Right lung (tissue), 10 donors: ENCODE measurements at places on chromosomes 16 and 17. TPM values are rescaled to one million over a fixed set of nuclear protein-coding genes. Genes with fewer than 3 reads are reported as not detected.

- DNase-seq = no peak
Observed at GRCh38 chr16:22692034-22692433, 121.9 kb upstream of the HS3ST2 start.

- DNase-seq = no peak
Observed at GRCh38 chr17:59367657-59368045, 36.2 kb downstream of the YPEL2 start.

DNA sequence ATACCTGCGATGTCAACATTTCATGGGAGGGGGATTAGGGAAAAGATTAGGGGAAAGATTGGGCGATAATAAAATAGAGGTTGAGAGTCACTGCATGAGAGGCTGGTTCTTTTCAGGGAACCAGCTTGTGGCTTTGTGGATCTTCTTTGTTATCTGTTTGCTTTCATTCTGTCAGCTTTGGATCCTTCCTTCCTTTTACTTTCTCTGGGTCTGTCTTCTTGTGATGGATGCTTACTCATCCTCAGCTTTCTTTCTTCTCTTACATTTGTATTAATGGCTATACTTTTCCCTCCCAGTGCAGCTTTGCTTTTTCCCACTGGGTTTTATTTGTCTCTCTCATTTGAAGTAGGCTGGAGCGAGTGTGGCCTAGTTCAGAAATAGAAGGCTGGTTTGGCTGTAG lies 47.1 kb downstream of the RPTOR start:
- no peak for DNase-seq

GRCh38 chr16:80150978-80151721 lies 389.6 kb upstream of the DYNLRB2 start:
- no peak for DNase-seq

DNA sequence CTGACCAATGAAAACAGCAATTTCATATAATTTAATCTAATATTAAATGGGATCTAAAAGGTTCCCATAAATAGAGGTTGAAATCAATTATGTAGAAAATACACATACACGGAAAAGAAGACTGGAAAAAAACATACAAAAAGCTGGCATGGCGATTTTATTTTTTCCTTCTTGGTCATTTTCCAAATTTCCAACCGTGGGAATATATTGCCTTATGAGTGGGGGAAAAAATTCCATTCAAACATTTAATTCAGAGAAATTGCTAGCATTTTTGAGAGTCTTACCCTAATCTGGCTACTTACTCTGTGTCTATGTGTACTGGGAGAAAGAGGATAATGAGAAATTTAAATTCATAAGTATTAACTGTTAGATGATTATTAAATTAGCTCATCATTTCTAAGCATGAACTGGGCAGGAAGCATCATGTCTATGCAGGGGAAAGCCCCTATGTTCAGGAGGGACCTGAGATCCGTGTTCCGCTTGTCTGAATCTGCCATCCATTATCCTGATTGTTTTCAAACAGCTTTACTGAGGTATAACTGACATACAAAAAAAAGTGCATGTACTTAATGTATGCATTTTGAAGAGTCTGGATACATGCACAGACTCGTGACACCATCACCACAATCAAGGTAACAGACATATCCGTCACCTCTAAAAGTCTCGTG lies 145.2 kb downstream of the XYLT1 start:
- DNase-seq = no peak

GRCh38 chr16:19432429-19432828 lies 14.7 kb downstream of the TMC5 start:
- DNase-seq = no peak

DNA sequence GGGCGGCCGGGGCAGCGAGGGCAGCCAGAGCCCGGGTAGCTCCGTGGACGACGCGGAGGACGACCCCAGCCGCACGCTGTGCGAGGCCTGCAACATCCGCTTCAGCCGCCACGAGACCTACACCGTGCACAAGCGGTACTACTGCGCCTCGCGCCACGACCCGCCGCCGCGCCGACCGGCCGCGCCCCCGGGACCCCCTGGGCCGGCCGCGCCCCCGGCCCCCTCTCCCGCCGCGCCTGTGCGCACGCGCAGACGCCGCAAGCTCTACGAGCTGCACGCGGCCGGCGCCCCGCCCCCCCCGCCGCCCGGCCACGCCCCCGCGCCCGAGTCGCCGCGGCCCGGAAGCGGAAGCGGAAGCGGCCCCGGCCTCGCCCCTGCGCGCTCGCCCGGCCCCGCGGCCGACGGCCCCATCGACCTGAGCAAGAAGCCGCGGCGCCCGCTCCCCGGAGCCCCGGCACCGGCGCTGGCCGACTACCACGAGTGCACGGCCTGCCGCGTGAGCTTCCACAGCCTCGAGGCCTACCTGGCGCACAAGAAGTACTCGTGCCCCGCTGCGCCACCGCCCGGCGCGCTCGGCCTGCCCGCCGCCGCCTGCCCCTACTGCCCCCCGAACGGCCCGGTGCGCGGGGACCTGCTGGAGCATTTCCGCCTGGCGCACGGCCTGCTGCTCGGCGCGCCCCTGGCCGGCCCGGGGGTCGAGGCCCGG lies 36.1 kb upstream of the ZC3H18 start:
- DNase-seq = peak; percentile 73

DNA sequence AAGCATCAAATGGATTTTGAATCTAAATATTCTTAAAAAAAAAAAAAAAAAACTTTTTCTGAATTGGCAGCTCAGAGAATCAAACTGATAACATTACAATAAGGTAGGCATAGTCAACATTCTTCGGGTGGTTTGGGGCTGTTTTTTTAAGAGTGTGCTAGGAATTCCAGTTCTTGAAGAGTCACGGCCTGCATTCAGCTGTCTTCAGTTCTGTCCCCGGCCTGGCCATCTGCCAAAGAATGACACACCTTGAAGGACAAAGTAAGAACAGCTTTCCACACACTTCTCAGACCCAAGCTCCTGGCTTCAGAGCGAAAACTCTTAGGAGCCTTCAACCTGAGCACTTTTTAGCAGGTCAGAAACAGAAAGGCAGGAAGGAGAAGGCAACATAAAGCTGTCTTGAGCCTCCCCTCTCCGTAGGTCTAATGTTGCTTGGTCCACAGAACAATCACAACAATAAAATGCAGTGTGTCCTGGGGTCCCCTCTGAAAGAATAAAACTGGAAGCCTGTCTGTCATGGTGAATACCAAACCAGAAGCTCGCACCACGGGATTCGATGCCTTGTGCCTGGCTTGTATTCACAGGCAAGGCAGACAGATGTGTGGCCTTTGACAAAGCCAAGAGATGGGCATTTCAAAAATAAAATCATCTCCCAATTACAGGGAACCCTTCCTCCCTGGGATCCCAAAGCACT lies 524.4 kb upstream of the ZFHX3 start:
- peak; percentile 43 for DNase-seq

DNA sequence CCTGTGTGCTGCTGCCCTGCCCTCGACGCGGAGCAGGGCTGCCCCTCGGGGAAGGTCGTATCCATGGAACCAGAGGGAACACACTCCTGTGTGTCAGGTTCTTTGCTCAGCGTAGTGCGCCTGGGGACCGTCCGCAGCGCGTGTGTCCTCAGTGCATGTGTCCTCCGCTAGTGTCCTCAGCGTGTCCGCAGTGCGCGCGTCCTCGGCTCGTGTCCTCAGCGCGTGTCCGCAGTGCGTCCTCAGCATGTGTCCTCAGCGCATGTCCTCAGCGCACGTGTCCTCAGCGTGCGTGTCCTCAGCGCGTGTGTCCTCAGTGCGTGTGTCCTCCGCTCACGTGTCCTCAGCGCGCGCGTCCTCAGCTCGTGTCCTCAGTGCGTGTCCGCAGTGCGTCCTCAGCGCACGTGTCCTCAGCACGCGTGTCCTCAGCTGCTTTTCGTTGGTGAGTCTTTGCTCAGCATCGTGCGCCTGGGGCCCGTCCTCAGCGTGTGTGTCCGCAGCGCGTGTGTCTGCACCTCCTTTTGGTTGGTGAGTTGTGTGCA lies 59.2 kb upstream of the ZNF750 start:
- DNase-seq = no peak

- no peak for DNase-seq
Observed at GRCh38 chr16:15803618-15804017, 53.2 kb downstream of the MYH11 start.

DNA sequence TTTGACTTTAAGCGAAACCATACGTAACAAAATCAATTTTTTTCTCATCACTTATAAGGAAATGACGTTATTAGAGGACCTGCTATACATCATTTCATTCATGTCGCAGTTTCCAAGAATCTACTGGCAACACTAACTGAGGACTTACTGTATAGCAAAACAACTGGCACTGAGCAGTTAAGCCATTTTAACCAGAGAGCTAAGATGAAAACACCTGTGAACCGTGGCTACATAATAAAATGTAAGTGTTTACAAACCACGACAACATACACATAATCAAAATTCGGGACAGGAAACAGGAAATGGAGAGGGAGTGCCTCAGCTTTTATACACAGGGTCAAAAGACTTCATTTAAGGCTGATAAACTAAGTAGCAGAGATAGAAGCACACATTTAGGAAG lies 29.5 kb downstream of the METTL16 start:
- no peak for DNase-seq

- no peak for DNase-seq
Observed at GRCh38 chr16:11283820-11284248, 2.7 kb upstream of the PRM1 start.

DNA sequence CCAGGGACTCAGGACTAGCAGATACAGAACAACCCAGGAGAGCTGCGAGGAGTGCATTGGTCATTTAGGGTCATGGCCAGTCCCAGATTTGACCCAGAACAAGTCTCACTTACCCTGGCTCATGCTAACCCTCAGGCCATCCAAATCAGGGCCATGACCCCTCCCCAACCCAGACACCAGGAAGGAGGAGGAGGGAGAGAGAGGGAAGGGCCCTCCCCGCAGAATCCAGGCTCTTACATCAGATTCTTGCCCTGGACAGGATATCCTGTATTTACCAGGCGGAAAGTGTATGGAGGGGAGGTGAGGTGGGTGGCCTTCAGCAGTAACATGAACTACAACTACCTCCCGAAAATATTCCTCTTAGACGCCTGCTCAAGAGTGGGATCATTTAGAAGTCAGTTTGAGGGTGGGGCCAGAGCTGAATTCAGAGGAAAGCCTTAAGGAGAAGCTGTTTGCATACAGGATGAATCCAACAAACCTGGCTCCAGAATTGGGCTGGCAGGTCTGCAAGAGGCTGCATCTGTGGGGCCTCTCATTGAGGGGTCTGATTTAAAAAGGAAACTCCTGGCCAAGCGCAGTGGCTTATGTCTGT lies 2.1 kb downstream of the VAT1 start:
- DNase-seq = no peak

- no peak for DNase-seq
Observed at GRCh38 chr17:70987867-70988340, 818.6 kb downstream of the KCNJ2 start.

ATP6V0A1 gene
- 45.7 TPM for polyA plus RNA-seq

KRT25 gene
- not detected for polyA plus RNA-seq

SLC35G6 gene
- polyA plus RNA-seq = 0.39 TPM

ABCA8 gene
- 72.9 TPM for polyA plus RNA-seq

PIK3R6 gene
- 2.1 TPM for polyA plus RNA-seq

MAPT gene
- polyA plus RNA-seq = 4.6 TPM

SPAG9 gene
- 150 TPM for polyA plus RNA-seq
